ENCODE measurements at places on chromosomes 12 and 14.

DNA sequence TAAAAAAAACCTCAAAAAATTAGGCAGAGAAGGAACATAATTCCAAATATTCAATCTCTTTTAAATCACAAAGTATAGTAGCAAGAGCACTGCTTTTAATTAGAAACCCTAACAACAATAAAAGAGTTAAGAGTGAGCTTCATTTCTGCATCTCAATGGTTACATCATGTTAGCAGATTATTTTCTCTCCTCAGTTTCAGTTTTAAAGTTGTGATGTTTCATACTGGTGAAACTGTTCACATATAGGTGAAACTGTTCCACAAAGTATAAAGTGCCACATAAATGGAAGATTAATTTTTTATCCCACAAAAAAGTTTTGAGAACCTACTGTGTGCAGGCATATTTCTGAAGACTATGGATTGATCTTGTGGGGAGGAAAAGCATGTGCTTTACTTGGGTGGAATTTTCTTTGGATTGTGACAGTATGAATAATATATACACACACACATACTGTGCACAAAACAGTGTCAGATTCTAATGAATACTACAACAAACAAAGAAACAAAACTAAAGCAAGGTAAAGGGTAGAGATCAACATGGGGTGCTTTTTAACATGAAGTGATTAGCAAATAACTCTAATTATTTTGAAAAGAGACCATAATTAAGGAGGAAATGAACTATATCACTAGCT lies 17.1 kb downstream of the LUM start:
- DNase-seq, result peak; percentile 15

- DNase-seq, result no peak
These were observed 196.2 kb downstream of the SLC38A4 start for GRCh38 chr12:46629331-46630229.

DNA sequence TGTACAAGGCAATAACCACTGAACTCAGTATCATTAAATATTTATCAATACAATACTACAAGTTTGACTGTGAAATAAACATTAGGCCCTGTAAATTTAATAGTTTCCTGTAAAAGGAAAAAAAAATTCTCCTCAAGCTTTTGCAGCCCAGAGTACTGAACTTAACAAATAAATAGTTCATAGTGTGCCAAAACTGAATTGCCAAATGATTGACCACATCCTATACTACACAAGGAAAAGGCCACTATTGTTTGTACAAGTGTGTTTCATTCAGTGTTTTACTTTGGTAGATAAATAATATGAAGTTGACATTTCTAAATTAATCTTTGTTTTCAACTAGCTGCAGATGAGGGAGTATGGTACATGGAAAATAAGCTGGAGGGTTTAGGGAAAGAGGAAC lies 379.6 kb downstream of the FLRT2 start:
- no peak for DNase-seq

- DNase-seq, result no peak
These were observed 77.2 kb downstream of the ARL6IP4 start for GRCh38 chr12:123057513-123058265.

DNA sequence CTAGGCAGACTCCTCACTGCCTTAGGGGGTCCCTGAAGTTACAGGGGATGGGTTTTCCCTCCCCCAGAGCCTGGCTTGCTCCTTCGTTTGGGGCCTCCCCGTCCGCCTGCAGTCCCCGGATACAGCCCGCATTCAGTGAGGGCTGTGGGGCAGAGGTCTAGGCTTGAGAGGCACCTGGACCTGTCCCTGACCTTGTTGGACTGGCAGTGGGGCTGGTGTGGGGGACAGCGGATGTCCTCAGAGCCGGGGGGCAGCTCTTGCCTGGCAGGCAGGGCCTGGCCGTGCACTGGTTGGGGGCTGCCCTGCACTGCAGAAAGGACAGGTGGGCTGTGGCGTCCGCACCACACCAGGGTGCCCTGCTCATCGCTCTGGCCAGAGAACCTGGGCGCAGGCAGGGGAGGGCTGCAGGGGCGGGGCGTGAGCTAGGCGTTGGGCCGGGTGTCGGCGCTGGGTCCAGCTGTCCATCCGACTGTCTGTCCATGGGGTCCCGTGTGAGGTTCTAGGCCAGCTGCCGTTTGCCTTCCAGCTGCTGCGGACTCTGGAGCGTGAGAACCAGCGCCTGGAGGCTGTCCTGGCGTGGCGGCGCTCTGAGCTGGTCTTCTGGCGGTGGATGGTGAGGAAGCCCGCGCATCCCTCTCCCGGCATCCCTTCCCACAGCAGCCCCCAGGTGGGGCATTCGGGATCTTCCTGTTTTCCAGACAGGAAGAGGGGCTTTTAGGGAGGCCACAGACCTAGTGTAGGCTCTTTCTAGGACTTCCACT lies 6.0 kb downstream of the TEDC1 start:
- DNase-seq, result no peak

DNA sequence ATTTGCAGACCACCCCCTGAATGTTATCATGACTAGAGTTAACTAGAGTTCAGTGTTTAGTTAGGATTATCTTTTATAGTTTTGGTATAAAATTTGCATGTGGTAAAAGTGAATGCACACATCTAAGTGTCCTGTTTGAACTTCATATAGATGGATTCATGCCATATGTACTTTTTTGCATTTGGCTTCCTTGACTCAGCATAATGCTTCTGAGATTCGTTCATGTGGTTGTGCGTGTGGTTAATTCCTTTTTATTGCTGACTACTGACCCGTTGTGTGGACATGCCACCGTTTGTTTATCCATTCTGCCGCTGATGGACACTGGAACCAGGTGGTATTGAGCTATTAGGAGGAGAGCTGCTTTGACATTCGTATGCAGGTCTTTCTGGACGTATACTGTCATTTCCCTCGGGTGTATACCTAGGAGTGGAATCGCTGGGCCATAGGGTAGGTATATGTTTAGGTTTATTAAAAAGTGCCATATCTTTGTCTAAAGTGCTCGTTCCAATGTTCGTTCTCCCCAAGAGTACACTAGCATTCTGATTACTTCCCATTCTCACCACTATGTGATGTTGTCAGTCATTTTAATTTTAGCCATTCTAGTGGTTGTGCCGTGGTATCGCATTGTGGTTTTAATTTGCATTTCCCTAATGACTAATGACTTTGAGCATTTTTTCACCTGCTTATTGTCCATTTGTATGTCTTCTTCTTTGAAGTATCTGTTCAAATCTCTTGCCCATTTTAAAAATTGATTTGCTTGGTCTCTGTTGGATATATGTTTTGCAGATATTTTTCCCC lies 37.7 kb downstream of the RIN3 start:
- no peak for DNase-seq

DNA sequence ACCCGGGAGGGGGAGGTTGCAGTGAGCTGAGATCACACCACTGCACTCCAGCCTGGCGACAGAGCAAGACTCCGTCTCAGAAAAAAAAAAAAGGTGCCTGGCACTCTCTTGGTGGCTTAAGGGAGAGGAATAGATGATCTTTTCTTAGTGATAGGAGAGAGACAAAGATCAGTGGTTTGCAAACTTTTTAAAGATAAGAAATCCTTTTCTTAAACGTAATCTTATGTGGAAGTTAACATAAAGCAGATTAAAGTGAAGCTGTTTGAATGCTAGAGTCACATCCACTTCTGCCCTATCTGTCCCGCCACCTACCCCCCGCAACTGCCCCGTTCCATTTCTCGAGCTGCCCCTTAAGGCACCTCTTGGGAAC lies 6.3 kb upstream of the NINJ2 start:
- DNase-seq, result no peak
